ENCODE measurements at places on chromosomes 4 and X. TPM values are rescaled to one million over a fixed set of nuclear protein-coding genes. Genes with fewer than 3 reads are reported as not detected.

GRCh38 chr4:3291969-3292570 is 751 bp upstream of the RGS12 start:
- no peak for DNase-seq

GRCh38 chr4:83149865-83150652 is 35.5 kb upstream of the PLAC8 start:
- DNase-seq = no peak

DNA sequence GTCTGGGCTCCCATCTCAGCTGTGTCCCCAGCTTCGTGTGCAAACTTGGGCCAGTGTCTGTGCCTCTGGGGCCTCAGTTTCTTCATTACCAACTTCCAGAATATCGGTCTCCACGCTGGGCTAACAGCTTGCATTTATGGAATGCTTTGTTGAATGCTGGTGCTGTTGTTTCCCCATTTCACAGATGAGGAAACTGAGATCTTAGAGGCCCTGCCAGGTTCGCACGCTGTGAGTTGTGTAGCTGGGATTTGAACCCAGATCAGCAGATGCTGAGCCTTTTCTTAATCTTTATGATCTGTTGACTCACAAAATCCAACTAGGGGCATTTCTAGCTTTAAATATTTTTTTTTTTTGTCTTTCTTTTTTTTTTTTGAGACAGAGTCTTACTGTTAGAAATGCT is 101.5 kb upstream of the STX18 start:
- DNase-seq = no peak

TMPRSS11F gene
- not detected for polyA plus RNA-seq

DNA sequence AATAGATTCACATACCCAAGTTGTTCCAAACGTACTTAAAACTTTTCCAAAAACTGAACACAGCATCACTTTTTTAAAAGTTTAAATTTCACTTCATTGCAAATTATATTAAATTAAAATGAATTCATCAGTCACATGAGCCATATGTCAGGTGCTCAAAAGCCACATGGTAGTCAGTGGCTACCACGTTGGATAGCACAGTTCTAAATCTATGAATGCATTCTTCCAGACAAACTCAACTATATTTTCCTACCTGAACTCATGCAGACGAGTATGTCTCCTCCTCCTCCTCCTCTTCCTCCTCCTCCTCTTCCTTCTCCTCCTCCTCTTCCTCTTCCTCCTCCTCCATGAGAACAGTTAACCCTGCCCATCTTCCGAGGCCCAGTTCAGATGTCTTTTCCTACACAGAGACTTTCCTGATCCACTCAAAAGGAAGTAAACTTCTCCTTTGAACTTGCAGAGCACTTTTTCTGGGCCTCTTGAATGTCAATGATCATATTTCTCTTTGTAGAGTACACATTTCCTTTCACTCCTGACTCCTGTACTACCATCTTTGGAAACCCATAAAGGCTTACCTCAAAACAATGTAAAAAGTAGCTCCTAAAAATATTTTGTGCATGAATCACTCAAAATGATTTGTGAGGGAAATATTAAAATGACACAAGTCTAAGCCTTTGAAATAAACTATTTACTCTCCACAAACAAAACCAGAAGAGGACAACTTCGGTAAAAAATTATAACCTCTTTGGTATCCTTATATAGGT is 172.6 kb downstream of the AMELX start:
- no peak for DNase-seq

GRCh38 chr4:147846318-147847155 is 114.6 kb downstream of the ARHGAP10 start:
- DNase-seq = no peak

RRH gene
- polyA plus RNA-seq = 0.18 TPM

STARD8 gene
- 17.9 TPM for polyA plus RNA-seq

GRCh38 chr4:17013382-17014006 is 115.0 kb upstream of the LDB2 start:
- no peak for DNase-seq

TSPAN7 gene
- 54.3 TPM for polyA plus RNA-seq

- no peak for DNase-seq
These were observed 103.6 kb upstream of the BCOR start for GRCh38 chrX:40201329-40201885.

DRD5 gene
- polyA plus RNA-seq = 0.60 TPM

DNA sequence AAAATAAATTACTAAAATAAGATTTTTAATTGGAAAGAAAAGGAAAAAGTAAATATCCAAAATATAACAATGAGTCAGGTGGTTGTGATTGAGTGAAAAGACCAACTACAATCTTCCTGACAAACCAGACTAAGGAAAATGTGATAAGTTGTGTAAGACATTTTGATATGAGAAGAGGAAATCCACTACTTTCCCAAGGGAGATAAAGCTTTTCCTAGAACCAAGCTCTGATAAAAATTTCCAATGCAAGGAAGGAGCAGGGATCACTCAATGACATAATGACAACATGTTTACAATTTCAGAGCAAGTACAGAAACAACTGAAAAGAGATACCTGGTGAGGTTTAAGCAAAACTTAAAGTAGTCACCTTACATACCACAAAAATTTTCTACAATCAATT is 305.1 kb upstream of the RASGEF1B start:
- no peak for DNase-seq

GRCh38 chrX:17820100-17820499 is 41.0 kb downstream of the RAI2 start:
- DNase-seq = no peak

IL3RA gene
- 15.8 TPM for polyA plus RNA-seq

GRCh38 chr4:18020671-18021469 is 685 bp downstream of the LCORL start:
- peak; percentile 69 for DNase-seq

DNA sequence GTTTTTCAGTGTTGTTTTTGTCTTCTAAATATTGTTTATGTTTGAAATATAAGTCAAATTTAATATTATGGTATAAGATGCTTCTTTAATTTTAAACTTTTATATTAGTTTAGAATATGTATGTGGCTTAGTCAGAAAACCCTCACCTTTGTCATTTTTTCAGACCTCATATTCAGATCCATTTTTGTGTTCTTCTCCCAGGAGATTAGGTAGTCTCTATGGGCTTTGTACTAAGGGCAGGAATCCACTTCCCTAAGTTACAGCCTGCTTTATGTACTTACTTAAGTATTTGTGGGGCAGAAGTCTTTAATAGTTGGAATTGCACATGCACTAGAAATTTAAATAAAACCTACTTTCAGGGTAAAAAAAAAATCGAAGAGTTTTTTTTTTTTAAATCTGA is 63.5 kb upstream of the TENM3 start:
- DNase-seq = no peak

GRCh38 chrX:150372280-150372679 is 9.2 kb downstream of the MAMLD1 start:
- DNase-seq = no peak

DNA sequence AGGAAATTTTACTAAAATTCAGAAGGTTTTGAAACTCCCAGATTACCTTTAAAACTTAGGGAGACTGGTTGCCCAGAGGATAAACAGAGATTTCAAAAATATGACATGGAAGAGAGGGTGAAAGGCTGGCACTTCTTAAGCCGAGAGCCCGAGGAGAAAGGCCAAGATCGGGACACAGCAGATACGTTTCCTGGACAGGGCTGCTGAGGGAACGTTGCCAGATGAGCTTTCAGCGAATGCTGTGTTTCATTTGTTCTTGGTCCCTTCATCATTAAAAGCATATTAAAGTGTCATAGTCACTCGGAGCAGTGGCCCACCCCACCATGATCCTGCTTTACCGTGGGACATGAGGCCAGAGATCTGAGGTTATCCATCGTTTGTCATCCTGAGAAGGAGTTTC is 37.9 kb upstream of the STOX2 start:
- DNase-seq = no peak

DNA sequence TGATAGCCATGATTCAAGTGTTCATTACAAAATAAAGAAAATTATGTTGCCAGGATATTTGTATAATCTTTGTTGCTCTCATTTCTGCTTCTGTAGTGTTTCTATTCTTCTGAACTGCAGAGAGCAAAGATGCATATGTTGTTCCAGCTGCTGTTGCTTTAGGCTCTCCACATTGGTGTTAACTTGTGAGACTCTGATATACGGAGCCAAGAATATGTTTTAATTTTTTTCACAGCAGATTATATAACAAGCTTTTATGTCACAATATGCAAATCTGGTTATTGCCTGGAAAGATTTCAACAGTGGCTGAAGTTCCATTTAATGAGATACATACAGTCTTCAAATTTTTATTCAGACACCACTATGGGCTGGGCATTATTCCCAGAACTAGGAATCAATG is 655.0 kb downstream of the GRXCR1 start:
- no peak for DNase-seq

- DNase-seq = peak; percentile 5
These were observed 25.9 kb downstream of the ZNF721 start for GRCh38 chr4:472881-473569.

DNA sequence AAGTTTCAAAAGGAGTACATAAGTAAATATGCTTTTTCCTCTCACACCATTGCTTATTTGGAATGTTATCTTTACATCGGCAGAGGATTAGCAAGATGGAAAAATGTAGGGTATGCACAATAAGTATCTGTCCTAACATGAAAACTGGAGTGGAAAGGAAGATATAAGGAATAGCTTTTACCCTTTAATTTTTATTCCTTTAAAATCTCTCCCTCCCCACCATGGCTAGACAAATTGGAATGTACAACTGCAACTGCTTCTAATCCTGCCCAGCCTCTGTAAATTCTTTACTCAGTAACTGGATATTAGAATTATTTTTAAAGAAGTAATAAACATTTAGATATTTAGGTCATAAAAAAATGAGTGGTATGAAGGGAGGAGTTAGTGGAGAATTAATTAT is 171.5 kb downstream of the PCDH18 start:
- no peak for DNase-seq

- no peak for DNase-seq
These were observed 726.5 kb downstream of the FAM133A start for GRCh38 chrX:94400488-94400887.

CLDN22 gene
- 0.66 TPM for polyA plus RNA-seq

PDZD4 gene
- 6.9 TPM for polyA plus RNA-seq

DNA sequence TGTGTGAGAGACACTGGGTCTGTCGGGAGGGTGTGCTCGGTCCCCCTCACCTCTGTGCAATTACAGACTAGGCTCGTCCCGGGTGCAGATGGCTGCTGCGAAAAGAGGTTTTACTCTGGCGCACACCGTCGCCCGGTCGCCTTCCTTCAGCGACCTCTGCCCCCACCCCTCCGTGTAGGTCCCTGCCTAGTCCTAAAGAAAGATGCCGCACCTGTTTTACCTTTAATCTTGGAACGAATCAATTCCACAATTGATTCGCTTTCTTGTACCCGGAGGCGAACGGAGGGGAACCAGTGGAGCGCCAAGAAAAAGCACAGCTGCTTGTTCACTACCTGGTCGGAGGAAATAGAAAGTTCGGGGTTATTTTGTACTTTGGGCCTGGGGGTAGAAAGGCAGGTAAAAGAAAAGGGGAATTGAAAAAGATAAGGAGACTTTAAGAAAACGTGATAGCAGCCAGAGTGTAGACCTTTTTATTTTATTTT is 1.2 kb downstream of the NPNT start:
- no peak for DNase-seq

- DNase-seq = no peak
These were observed 47.2 kb upstream of the RELL1 start for GRCh38 chr4:37733240-37733867.

FRMPD3 gene
- polyA plus RNA-seq = 0.33 TPM

DNA sequence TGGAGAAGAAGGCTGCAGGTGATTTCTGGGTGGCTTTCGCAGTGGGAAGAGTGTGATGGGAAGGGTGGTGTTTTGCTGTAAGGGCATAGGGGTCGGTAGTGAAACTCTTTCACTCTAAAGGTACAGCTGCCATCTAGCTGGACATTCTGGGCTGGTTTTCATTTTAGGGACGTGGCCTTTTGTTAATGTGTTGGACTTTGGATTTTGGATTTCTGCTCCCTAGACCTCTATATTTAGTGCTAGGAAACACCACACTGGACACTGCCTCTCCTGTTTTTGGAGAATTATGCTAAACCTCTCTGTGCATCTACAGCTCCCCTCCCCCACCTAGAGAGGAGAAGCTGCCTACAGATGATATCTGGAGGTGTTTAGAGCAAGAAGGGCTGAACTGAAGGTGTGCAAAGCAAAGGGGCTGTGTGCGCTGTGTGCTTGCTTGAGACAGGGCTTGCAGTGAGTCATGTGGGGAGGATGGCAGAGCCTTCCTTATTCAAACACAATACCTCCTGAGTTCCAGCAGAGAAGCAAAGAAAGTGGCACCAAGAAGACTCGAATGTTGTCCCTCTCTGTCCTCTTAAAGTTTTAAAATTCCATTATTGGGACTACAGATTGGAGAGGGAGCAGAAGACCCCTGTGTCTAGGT is 47.9 kb downstream of the STARD8 start:
- no peak for DNase-seq

NPFFR2 gene
- 1.7 TPM for polyA plus RNA-seq

GRCh38 chrX:29690061-29690460 is 525.3 kb upstream of the MAGEB2 start:
- DNase-seq = no peak

DNA sequence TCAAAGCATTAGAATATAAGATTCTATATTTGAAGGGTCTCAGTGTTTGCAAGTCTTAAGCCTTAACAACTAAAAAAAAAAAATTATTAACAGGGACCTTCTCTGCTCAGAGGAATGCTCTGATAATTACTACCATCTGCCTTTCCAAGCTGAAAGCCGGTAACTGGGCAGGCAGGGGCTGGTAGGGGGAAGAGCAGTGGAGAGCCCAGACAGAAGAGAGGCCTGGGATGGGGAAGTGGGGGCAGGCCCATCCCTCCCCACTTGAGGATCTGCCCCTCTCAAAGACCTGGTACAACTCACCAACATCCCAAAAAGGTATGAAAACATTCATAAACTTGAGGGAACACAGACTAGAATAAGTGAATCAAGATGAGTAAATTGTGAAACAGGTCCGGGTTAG is 113.9 kb downstream of the QDPR start:
- no peak for DNase-seq

QRFPR gene
- polyA plus RNA-seq = 2.3 TPM

DNA sequence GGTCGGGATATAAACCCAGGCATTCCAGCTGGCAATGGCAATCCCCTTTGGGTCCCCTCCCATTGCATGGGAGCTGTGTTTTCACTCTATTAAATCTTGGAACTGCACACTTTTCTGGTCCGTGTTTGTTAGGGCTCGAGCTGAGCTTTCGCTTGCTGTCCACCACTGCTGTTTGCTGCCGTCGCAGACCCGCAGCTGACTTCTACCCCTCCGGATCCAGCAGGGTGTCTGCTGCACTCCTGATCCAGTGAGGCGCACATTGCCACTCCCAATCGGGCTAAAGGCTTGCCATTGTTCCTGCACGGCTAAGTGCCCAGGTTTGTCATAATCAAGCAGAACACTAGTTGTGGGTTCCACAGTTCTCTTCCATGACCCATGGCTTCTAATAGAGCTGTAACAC is 1322.1 kb downstream of the ADGRL3 start:
- no peak for DNase-seq

GRCh38 chr4:87679449-87680169 is 29.5 kb downstream of the DMP1 start:
- peak; percentile 20 for DNase-seq

GRCh38 chr4:175422331-175422730 is 389.7 kb downstream of the GPM6A start:
- no peak for DNase-seq

GUCY1A1 gene
- 102 TPM for polyA plus RNA-seq

GRCh38 chr4:141346144-141346543 is 125.4 kb downstream of the ZNF330 start:
- no peak for DNase-seq

GRCh38 chr4:181761156-181761555 is 482.0 kb upstream of the TENM3 start:
- DNase-seq = no peak

RBPJ gene
- 87.8 TPM for polyA plus RNA-seq

GRCh38 chr4:82866706-82867385 is 24.1 kb downstream of the SEC31A start:
- no peak for DNase-seq

SH2D1A gene
- 0.19 TPM for polyA plus RNA-seq

- no peak for DNase-seq
These were observed 85.4 kb downstream of the DCHS2 start for GRCh38 chr4:154406018-154406795.

Measured in left renal pelvis (tissue), 4 donors.